ENCODE measurements at places on chromosomes 12 and 14.

DNA sequence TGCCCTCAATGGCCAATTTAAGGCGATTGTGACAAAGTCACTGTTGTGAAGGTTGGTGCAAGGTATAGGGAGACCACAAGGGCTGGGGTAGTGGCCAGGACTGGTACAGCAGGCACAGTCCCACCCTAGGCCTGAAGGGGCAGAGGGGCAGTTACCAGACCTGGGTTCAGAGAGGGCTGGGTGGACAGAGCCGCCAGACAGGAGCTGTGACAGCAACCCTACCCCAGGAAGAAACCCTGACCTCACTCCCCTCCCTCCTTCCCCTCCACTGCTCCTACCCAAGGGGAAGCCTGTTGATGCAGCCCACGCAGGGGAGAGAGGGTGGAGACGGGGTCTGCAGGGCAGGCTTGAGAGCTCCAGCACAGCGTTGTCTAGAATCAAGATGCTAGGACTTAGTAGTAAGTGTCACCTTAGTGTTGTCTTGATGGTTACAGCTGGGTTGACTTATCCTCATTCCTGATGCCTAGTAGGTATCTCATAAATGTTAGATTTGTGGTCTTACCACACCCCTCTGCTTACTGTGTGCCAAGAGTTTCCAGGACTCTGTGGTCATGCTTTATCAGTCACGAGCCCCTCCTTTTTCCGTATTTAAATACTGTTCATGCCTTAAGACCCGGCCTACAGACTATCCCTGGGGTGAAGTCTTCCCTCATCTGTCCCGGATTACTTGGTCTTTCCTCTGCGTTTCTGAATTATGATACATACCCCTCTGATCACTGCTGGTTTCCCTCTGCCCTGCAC, 14.4 kb downstream of the EML1 start:
- DNase-seq, result no peak

GRCh38 chr12:95465275-95465674, 8.7 kb upstream of the METAP2 start:
- no peak for DNase-seq

DNA sequence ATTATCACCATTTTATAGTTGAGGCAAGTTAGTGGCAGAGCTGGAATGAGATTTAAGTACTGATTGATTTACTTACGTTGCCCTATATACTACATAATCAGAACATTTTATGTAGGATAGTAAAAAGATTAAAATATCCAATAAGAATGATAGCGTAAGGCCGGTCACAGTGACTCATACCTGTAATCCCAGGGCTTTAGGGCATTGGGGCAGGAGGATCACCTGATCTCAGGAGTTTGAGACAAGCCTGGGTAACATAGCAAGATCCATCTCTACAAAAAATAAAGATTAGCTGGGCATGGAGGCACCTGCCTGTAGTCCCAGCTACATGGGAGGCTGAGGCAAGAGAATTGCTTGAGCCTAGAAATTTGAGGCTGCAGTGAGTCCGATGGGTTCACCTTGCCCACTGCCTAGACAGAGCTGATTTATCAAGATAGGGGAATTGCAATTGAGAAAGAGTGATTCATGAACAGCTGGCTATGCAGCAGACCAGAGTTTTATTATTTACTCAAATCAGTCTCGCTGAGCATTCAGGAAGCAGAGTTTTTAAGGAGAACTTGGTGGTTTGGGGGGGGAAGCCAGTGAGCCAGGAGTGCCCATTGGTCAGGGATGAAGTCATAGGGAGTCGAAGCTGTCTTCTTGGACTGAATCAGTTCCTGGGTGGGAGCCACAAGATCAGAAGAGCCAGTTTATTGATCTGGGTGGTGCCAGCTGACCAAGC, 24.7 kb upstream of the SGPP1 start:
- no peak for DNase-seq

DNA sequence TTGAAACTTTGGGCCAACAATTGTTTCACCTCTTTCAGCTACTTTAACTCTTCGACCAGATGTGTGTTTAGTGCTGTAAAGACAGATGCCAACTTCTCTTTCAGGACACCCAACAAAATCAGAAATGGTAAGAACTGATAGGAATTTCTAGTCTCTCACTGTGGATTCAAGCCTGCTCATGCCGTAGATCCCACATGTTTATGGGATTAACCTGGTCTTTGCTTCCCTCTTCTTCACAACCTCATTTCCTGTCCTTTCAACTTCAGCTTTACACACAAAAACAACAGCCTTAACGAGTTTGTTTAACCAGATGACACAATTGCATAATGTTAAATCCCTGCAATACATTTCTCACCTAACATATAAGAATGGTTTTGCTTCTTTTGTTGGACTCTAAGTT, 1031.9 kb upstream of the LRFN5 start:
- no peak for DNase-seq

GRCh38 chr14:22387776-22388241, 201.2 kb downstream of the DAD1 start:
- no peak for DNase-seq

DNA sequence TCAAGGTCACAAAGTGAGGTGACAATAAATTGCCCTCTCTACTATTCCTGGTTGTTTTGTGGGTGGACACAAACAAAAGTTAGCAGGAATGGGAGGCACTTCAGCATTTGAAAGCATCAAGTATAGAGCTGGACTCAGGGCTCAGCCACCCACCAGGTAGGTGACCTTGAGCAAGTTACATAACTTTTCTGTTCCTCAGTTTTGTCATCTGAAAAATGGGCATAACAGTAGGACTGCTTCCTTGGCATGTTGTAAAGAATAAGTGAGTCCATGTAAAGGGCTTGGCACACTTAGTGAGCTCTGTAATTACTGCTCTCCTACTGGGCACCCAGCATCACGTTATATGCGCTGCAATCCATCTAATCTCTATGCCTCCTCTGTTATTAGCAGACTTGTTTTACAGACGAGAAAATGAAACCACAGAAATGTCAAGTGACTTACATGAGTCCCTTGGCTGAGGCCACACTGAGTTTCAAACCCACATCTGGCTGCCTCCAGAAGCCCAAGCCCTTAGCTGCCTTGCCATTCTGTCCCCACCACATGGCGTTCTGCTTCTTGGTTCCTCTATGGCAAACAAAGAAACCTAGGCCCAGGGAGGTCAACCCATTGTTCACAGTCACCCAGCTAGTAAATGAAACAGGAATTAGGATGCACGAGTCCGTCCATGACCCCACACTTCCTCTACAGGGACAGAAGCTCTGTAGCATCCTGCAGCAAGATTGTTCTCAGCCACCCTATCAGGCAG, 63.2 kb upstream of the SLC24A4 start:
- no peak for DNase-seq

- DNase-seq, result no peak
Measured at GRCh38 chr12:75863533-75863932, 168.0 kb downstream of the PHLDA1 start.

- no peak for DNase-seq
Measured at GRCh38 chr12:24054416-24054815, 104.9 kb upstream of the SOX5 start.
